ENCODE measurements at places on chromosomes 13 and 19.

DNA sequence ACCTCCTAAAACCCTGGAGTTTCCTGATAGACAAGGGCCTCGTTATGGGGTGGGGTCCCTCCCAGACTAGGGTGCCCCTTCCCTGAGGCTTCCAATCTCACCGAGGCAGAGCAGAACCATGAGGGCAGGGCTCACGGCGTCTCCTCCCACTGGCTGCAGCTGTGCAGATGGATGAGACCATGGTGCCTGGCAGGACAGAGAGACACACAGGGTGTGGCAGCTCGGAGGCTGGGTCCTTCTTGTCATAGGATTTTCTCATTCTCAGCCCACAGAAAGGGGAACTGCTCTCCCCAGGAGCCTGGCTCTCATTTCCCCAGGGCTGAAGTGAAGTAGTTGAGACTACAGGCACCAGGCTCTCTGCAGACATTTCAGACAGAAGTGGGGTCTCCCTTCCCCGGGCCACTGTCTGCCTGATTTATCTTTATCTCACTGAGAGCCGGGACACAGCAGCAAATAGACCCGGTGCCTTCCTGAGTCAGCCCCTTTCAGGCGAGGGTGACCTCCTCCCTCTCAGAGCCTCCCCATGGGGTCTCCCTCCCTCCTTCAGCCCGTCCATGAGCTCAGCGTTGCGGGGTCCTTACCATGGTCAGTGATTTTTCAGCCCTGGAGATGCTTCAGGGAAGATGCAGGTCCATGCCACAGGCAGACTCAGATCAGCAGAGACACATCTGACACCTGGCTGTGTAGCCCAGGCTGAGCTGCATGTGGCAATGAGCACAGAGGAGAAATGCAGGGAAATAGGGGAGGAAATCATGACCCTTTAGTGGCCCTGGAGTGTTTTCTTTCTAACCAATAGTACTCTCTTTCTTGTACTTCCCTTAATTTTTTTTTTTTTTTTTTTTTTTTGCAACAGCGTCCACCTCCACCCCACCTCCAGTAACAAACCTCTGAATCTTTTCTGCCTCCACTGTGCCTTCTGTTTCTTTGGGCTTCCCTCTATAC, at the start of gene LILRA5:
TSS of gene LILRA5 (minus strand) at position 731 of the 942 bp plus-strand sequence. CDS start at position 584, 147 bp downstream.
- DNase-seq, result no peak

GRCh38 chr19:51712461-51713081, 11.2 kb downstream of the HAS1 start:
- DNase-seq, result no peak

DNA sequence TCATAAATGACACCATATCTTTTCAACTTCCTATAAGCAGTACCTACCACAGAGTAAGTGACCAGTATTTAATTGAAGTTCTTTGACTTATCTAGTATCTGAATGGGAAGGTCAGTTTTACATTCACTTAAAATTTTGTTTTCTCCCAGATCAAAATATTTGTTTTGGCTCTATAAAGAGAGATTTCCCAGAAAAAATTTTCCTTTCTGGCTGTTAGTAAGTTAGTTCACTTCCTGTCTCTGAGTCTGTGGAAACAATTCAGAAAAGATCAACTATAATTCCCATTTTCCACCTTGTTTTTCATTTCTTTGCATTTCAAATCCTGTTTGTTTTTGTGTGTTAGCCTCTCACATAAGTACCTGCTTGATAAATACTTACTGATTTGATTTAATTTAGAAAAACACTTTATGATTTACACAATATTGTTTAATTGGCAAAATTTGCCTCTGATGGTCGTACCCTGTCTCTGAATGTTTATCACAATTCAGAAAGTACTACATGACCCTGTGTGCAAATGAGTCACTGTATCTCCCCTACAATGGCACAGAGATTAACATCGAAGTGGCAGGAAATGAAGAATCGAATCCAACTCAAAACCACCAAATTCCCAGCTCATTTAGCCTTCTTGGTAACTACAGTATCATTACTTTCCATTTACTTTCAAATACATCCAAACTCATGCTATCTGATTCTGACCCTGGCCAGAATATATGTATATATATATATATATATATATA, 15.4 kb upstream of the MED4 start:
- no peak for DNase-seq

- DNase-seq, result no peak
Measured at GRCh38 chr19:4641132-4641531, 1.8 kb downstream of the TNFAIP8L1 start.

GRCh38 chr19:51330366-51330765, 11.6 kb downstream of the VSIG10L start:
- no peak for DNase-seq

- DNase-seq, result no peak
Measured at GRCh38 chr19:39032063-39032918, at the start of gene FBXO27. Gene FBXO27 (minus strand): TSS chr19:39032549. CDS start chr19:39032227, 322 bp downstream.

Measured in GM10248 (cell line).